Nephron progenitor cell (in vitro differentiated cells): ENCODE measurements at places on chromosomes 7 and 10.

DNA sequence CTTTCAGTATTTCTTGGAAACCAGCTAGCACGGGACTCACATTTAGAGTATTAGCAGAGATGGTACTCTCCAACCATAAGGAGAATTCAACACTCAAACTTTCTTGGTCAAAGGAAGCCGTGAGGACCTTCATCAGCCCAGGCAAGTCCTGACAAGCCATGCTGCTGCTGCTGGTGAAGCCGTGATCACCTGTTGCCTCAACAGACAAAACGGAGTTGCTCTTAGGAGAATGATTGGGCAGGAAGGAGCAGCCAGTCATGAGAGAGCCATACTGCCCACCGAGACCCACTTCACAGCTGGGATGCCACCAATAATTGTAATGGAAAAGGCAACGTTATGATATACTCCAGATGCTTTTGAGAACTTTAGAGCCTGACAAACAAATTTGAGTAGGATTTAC lies 60.8 kb upstream of the PLPP4 start:
- no peak for DNase-seq

- no peak for DNase-seq
Measured at GRCh38 chr7:1200045-1200444, 32.6 kb upstream of the UNCX start.

- no peak for DNase-seq
Measured at GRCh38 chr10:74383642-74384041, 232.6 kb downstream of the ADK start.

GRCh38 chr7:78062214-78062613 lies 263.6 kb downstream of the PHTF2 start:
- DNase-seq: no peak

- DNase-seq: no peak
Measured at GRCh38 chr7:12281038-12281437, 69.9 kb downstream of the TMEM106B start.

DNA sequence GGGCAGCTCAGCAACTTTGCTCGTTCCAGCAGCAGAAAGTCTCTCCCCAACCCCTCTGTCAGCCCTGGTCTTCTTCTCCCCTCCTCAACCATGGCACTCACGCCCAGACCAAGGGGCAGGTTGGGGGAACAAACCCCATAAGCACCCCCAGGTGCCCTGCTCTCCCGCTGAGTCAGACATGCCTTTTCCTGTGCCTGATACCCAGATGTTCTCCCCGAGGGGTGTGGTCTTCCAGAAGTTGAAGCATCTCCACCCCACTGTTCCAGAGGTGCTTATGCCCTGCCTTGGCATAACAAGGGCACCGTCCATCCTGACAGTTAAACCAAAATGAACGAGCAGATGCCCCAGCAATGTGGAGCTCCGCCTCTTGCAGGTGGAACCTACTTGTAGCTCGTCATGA lies 67.1 kb downstream of the C10orf143 start:
- no peak for DNase-seq

DNA sequence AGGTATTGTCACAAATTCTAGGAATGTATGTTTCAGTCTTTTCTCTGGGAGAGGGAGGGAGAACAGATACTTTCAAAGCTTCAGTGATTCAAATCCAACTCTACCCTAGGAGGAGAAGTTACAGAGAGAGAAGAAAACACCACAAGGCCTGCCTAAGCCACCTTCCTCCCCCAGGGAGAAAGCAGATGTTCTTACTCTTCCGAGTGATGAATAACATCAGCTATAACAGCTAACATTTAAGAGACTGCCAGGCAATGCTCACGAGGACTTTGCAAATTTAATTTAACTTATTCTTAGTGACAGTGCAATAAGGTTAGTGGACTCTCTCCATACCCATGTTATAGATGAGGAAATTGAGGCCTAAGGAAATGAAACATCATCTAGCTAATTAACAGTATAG lies 36.8 kb downstream of the TAS2R41 start:
- no peak for DNase-seq

DNA sequence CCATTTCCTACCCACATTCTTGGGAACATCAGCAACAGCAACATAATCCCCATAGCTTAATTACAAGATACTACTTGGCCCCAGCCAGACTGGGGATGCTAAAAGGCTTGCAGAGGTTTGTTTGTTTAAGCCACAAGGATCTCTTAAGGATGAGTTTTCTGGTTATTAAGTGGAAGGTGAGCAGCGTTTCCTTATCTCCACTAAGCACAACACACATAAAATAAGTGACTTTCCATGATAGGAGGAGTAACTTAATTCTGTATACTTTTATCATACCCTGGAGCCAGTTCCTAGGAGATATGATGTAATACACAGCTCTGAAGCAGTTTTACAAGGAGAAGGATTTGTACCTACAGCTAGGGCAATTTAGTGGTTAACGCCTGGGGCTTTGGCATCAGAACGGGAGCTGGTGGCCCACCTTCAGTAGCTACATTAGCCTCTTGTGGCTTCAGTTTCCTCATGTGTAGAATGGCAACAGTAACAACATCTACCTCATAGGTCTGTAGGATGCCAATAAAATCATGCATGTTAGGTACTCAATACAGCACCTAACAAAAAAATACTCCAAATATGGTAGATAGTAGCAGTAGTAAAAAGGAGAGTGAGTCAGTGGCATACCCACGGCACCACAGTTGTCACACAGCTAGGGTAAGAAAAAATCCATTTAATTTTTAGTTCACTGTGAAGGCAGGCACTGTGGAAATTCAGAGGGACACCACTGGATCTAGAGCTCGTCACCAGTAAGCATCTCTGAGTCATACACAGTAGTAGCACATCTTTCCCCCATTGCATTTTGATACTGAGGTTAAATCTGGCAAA lies 55.2 kb downstream of the DOCK4 start:
- no peak for DNase-seq

DNA sequence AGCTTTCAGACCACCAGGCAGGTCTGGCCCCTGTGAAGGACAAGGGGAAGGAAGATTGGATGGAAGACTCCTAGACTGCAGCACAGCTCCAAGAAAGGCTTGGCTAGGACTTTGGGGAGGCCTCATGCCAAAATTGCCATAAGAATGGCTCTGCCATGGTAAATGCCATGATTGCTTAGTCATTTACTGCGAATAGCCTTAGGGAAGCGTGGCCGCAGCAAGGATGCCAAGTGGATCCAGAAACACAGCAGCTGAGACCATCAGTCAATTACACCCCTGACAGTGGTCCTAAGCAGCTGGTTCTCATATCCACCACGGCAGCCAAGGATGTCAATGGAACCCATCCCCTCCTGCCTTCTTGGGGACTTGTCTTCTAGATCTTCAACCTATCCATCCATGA lies 88.2 kb upstream of the AUTS2 start:
- no peak for DNase-seq

DNA sequence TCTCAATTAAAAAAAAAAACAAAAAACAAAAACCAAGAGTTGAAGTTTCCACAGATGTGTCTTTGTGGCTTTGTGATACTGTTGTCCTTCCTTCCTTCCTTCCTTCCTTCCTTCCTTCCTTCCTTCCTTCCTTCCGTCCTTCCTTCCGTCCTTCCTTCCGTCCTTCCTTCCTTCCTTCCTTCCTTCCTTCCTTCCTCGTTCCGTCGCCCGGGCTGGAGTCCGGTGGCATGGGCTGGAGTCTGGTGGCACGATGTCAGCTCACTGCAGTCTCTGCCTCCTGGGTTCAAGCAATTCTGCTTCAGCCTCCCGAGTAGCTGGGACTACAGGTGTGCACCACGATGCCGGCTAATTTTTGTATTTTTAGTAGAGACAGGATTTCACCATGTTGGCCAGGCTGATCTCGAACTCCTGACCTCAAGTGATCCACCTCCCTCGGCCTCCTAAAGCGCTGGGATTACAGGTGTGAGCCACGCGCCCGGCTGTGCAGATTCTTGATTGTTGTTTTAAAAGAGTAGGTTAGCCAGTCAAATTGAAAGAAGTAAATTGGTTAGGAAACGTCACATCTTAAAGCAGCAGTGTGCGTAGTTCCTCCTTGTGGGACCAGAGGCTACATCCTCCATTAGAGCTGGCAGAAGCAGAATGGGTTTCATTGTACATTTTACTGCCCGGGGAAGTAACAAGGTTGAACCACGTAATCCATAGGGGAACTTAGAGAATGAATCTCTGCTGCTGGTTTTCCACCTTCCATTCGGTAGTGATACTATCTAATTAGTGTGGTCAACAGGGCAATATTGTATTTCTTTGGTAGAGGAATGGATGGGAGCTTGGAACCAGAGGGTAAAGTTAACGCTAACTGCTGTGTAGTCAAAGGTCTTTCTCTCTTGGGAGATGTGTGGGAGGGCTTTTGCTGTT lies 20.6 kb downstream of the DNAJB6 start:
- DNase-seq: no peak

DNA sequence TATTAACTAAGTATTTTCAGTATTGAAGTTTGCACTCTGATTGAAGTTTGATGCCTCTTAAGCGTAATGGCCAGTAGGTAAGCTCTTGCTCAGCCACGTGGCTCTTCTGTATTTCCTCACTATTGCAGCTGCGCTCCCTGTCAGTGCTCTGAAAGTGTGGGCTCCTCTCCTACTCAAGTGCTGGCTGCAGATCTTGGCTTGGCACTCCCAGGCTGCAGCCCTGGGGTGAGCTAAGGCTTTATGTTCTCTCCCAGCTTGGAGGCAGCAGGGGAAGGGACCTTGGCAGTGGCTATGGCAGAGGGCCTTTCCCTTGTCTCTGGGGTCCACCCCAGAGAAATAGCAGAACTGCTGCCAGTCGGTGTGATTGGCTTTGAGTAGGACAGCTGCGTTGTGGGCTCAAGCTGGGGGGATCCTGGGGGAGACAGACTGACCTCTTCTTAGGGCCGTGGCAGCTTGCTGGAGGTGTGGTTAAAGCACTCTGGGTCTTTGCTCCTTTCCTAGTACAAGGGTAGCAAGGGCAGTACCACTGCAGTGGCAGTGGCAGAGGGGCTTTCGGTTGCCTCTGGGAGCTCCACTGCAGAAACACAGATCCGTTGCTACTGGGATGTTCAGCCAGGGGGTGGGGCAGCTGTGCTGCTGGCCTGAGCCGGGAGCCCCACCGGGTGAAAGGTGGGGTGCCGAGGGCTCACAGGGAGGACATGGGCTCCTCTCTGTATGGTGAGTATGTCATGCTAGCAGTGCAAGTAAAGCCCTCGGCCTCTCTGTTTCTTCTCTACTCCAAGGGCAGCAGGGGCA lies 100.5 kb downstream of the GLCCI1 start:
- DNase-seq: no peak

- DNase-seq: peak; percentile 79
Measured at GRCh38 chr10:19815731-19816410, 361 bp upstream of the PLXDC2 start.

- no peak for DNase-seq
Measured at GRCh38 chr7:15440482-15440881, 121.3 kb downstream of the AGMO start.

- DNase-seq: no peak
Measured at GRCh38 chr10:5829267-5829666, 16.0 kb upstream of the GDI2 start.

- no peak for DNase-seq
Measured at GRCh38 chr7:66576646-66577045, 52.0 kb upstream of the KCTD7 start.

DNA sequence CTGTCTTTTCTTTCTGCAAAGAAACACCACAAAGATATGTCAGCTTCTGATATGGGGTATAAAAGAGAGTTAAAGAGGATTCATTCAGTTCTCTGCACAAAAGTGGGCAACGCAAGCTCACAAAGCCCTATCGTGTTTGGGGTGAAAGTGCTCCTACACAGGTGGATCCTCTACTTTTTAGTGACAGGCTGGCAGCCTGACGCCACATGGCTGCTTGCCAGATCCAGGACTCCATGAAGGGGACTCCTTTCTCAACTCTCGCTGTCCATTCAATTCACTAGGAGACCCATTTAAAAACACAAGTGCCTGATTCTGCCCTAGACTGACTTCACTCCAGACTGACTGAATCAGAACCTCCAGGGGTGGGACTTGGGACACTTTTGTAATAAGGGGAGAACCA lies 8.0 kb downstream of the PARP12 start:
- DNase-seq: no peak

GRCh38 chr10:43905512-43906236 lies 257.0 kb upstream of the ZNF32 start:
- no peak for DNase-seq
